Gastrocnemius medialis (tissue), 4 donors: ENCODE measurements at places on chromosomes 7 and 10.
A peak's percentile ranks its signal among the peaks of the same experiment; 100 is the strongest.

DNA sequence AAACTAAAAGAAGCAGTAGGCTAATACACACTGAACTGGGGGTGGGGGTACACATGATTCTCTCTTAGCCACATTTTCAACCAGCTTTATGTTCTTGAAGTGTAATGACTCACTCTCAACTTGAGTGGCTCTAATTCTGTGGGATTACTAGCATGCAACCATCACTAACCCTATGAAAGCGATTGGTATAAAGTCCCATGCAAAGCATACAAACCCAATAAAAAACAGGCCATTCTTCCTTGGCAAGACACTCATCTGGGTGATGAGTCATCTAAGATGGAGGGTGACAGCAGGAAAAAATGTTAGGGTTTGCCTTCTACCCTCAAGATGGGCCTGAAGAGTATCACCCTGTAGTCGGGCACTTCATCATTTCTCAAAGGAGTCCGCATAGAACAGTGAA is 14.9 kb upstream of the PON3 start:
- no peaks in the 10 kb centered on the region for H3K27me3 ChIP-seq
- DNase-seq, result no peak
- peaks cover 15% of the 10 kb centered on the region for H3K36me3 ChIP-seq
- no peaks in the 10 kb centered on the region for H3K4me1 ChIP-seq

DNA sequence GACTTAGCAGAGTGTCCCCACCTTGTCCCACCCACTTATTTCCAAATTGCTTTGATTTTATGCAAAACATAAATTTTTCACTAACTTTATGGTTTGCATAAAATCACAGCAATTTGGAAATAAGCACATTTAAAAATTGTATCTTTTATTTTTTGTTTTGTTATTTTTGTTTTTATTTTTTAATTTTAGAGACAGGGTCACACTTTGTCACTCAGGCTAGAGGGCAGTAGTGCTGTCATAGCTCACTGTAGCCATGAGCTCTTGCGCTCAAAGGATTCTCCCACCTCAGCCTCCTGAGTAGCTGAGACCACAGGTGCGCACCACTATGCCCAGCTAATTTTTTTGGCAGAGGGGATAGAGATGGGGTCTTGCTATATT is 43.2 kb downstream of the APBB1IP start:
- no peaks in the 10 kb centered on the region for H3K27me3 ChIP-seq
- DNase-seq, result no peak
- H3K27ac ChIP-seq, result no peak overlapping the region
- H3K4me1 ChIP-seq, result no peaks in the 10 kb centered on the region

GRCh38 chr10:58697691-58698090 is 185.0 kb downstream of the BICC1 start:
- no peaks in the 10 kb centered on the region for H3K36me3 ChIP-seq
- DNase-seq, result no peak
- H3K27ac ChIP-seq, result no peak overlapping the region
- no peak overlapping the region for H3K4me3 ChIP-seq

DNA sequence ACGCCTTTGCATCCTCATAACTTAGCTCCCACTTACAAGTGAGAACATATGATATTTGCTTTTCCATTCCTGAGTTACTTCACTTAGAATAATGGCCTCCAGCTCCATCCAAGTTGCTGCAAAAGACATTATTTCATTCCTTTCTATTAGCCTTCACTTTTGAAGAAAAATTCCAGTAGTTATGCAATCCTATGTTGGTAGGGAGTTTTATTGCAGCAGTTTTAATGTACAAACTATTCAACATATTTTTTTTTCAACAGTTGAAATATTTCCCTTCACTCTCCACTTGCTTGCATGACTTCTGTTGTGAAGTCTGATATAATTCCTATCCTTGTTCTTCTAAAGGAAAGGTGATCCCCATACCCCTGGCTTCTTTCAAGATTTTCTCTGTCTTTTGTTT is 27.3 kb upstream of the ARHGAP22 start:
- DNase-seq, result no peak
- H3K27me3 ChIP-seq, result no peaks in the 10 kb centered on the region
- no peaks in the 10 kb centered on the region for H3K36me3 ChIP-seq
- H3K27ac ChIP-seq, result no peak overlapping the region
- H3K4me1 ChIP-seq, result no peaks in the 10 kb centered on the region

GRCh38 chr7:128937647-128938543 is at the start of gene IRF5:
Gene IRF5 (plus strand): TSS chr7:128937927. CDS start chr7:128942082, 4,155 bp downstream.
- H3K27ac ChIP-seq, result no peak within 1 kb of the TSS
- H3K27me3 ChIP-seq, result peaks cover 36% of the 10 kb centered on the region
- peak within 1 kb of the TSS; percentile 43 for H3K4me3 ChIP-seq
- DNase-seq, result no peak
- H3K36me3 ChIP-seq, result no peaks in the 10 kb centered on the region
- peaks cover 5% of the 10 kb centered on the region for H3K4me1 ChIP-seq

DNA sequence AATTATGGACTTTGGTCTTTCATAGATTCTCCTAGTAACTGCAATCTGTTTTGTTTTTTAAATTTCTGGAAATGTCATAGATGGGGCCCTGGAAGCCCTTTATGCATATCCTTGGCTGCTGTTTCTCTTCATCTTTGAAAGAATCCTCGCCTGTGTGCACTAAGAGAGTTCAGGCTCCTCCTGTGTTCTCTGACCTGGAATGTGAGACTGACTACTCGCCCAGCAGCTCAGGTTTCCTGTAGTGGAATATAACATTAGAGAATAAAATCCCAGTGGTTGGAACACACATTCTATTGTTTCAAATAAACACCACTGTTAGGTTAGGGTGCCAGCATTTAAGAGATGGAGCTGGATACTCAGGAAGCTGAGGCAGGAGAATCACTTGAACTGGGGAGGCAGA is 56.3 kb downstream of the WDFY4 start:
- no peak for DNase-seq
- H3K4me3 ChIP-seq, result no peak overlapping the region
- H3K4me1 ChIP-seq, result no peaks in the 10 kb centered on the region
- no peaks in the 10 kb centered on the region for H3K27me3 ChIP-seq
- H3K36me3 ChIP-seq, result no peaks in the 10 kb centered on the region

DNA sequence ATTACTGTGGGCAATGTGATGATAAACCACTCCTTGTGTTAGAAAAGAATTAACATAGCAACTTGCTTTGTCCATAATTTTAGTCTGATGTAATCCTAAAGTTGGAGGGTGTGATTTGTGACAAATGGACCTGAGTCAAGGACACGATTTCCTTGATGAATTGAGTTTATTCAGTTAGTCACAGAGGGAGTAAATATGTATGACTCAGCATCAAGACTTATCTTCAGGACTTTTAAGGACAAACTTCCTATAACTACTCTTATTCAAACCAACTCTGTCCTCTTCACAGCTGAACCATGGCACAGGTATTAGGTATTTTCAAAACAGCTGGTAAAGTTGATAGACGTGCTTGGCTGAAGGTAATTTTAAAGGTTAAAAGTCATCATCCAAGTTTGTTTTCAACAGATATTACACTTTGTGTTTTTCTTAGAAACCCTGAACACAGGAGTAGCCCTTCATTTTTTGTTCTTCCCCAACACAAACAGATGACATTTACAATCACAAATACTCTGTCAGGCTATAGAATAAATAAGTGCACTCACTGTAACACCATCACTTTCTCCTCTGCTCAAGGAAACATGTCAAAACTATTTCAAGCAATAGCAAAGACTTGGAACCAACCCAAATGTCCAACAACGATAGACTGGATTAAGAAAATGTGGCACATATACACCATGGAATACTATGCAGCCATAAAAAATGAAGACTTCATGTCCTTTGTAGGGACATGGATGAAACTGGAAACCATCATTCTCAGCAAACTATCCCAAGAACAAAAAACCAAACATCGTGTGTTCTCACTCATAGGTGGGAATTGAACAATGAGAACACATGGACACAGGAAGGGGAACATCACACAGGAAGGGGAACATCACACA is 54.5 kb downstream of the COA1 start:
- H3K27me3 ChIP-seq, result no peaks in the 10 kb centered on the region
- peaks cover 21% of the 10 kb centered on the region for H3K4me1 ChIP-seq
- H3K36me3 ChIP-seq, result no peaks in the 10 kb centered on the region
- H3K4me3 ChIP-seq, result no peak overlapping the region
- no peak for DNase-seq

GRCh38 chr10:68566351-68566750 is 6.2 kb downstream of the TET1 start:
- no peaks in the 10 kb centered on the region for H3K4me1 ChIP-seq
- no peak overlapping the region for H3K4me3 ChIP-seq
- DNase-seq, result no peak
- no peaks in the 10 kb centered on the region for H3K27me3 ChIP-seq

- H3K4me1 ChIP-seq, result peaks cover 34% of the 10 kb centered on the region
- H3K27ac ChIP-seq, result no peak overlapping the region
- no peak for DNase-seq
- H3K27me3 ChIP-seq, result no peaks in the 10 kb centered on the region
These were observed 4.4 kb downstream of the HIPK2 start for GRCh38 chr7:139773371-139773770.

DNA sequence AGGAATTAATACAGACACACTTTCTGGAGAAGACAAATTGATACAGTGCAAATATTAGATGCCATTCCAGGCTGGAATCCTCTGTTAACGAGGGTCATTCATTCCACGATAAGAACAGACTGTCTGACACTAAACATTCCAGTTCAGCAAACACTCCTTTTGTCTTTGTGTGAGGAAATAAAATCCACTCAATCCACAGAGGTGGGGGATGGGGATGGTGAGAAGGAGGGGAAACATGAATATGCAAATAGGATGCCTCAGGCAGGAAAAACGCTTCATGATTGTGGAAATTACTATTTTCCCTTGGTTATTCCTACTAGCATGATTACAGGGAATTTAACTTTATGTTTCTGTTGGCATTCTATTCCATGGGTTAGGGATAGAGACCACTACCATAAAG is 196.9 kb upstream of the CDCA7L start:
- H3K36me3 ChIP-seq, result no peaks in the 10 kb centered on the region
- H3K4me3 ChIP-seq, result no peak overlapping the region
- H3K4me1 ChIP-seq, result no peaks in the 10 kb centered on the region
- no peaks in the 10 kb centered on the region for H3K27me3 ChIP-seq

DNA sequence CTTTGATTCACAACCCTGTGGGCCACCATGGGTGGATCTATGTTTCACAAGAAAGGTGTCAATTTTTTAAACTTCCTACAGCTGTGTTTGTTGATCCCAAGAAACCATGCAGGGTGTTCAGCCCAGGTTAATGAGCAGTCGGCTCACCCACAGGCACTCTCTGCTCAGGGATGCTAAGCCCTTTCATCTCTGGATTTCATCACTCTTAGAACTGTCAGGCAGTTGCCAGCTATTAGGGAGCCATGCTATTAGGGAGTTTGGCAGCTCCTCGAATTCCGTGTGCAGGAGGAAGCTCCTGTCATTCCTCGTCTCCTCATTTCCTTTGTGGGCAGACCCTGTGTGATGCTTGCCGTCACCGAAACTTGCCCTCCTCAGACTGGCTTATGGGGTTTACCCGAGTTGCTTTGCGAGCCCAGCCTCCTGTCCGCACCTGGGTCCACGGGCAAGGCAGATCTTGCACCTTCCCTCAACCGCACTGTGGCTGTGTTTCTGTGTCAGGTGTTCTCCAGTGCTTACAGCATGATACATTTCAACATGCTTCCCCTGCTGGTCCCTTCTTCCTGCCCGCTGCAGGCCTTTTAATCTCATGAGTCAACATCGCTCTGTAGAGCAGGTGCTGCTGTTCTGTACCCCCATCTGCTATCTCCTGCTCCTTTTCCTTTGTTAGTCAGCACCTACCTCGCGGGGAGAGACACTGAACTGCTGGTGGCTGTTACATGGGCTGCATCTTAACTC is 509.8 kb downstream of the SUGCT start:
- H3K27me3 ChIP-seq, result no peaks in the 10 kb centered on the region
- H3K36me3 ChIP-seq, result no peaks in the 10 kb centered on the region
- no peak overlapping the region for H3K4me3 ChIP-seq
- DNase-seq, result no peak
- H3K27ac ChIP-seq, result no peak overlapping the region
- no peaks in the 10 kb centered on the region for H3K4me1 ChIP-seq

GRCh38 chr10:30554440-30554825 is 75.1 kb downstream of the LYZL2 start:
- H3K4me3 ChIP-seq, result peak overlapping the region; percentile 22
- peaks cover 5% of the 10 kb centered on the region for H3K4me1 ChIP-seq
- H3K27me3 ChIP-seq, result no peaks in the 10 kb centered on the region
- H3K36me3 ChIP-seq, result no peaks in the 10 kb centered on the region

- no peaks in the 10 kb centered on the region for H3K27me3 ChIP-seq
- no peak overlapping the region for H3K27ac ChIP-seq
- H3K4me1 ChIP-seq, result no peaks in the 10 kb centered on the region
- no peak overlapping the region for H3K4me3 ChIP-seq
- H3K36me3 ChIP-seq, result no peaks in the 10 kb centered on the region
- no peak for DNase-seq
These were observed 6.3 kb upstream of the GSTK1 start for GRCh38 chr7:143256932-143257331.

DNA sequence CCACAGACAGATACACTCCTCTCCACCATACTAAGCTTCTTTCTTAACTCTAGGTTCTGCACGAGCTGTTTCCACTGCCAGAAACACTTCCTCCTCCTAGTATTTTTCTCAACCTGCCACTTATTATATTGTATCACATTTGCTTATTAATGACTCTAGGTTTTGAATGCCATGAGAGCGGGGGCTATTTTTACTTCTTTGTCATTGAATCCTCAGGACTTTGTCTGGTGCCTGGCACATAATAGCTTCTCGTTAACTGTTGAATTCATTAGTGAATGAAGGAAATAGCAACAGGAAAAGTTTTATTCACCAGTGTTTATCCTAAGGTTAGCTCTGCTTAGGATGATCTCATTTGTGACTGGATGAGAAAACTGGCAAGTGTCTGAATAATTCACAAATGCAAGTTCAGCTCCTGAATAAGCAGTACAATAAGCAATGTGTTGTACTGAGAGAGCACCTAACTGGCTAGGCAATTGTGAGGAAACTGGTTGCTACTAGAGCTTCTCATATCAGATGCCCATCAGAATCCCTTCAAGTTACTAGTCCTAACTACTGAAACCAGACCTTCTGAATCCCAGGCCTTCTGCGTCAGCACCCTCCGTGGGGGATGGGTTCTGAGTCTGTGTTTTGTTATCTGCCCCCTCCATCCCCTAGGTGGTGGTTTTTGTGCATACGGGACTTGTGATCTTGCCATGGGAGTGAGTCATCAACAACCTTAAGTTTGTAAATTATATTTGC is 92.7 kb downstream of the LSMEM1 start:
- H3K36me3 ChIP-seq, result no peaks in the 10 kb centered on the region
- no peak overlapping the region for H3K4me3 ChIP-seq
- no peaks in the 10 kb centered on the region for H3K27me3 ChIP-seq
- no peak for DNase-seq
- peaks cover 28% of the 10 kb centered on the region for H3K4me1 ChIP-seq

GRCh38 chr10:17453373-17454091 is 863 bp downstream of the ST8SIA6 start:
- no peak for DNase-seq
- H3K27ac ChIP-seq, result no peak overlapping the region
- no peaks in the 10 kb centered on the region for H3K36me3 ChIP-seq
- H3K4me1 ChIP-seq, result no peaks in the 10 kb centered on the region
- peak overlapping the region; percentile 39 for H3K4me3 ChIP-seq

- H3K27ac ChIP-seq, result no peak overlapping the region
- DNase-seq, result peak; percentile 73
- H3K4me3 ChIP-seq, result no peak overlapping the region
- no peaks in the 10 kb centered on the region for H3K36me3 ChIP-seq
These were observed 207.3 kb upstream of the SH2B2 start for GRCh38 chr7:102079140-102080018.
